SJSA1 (cell line): ENCODE measurements at places on chromosomes 2 and 18. TPM values are rescaled to one million over a fixed set of nuclear protein-coding genes. Genes with fewer than 3 reads are reported as not detected.

DNA sequence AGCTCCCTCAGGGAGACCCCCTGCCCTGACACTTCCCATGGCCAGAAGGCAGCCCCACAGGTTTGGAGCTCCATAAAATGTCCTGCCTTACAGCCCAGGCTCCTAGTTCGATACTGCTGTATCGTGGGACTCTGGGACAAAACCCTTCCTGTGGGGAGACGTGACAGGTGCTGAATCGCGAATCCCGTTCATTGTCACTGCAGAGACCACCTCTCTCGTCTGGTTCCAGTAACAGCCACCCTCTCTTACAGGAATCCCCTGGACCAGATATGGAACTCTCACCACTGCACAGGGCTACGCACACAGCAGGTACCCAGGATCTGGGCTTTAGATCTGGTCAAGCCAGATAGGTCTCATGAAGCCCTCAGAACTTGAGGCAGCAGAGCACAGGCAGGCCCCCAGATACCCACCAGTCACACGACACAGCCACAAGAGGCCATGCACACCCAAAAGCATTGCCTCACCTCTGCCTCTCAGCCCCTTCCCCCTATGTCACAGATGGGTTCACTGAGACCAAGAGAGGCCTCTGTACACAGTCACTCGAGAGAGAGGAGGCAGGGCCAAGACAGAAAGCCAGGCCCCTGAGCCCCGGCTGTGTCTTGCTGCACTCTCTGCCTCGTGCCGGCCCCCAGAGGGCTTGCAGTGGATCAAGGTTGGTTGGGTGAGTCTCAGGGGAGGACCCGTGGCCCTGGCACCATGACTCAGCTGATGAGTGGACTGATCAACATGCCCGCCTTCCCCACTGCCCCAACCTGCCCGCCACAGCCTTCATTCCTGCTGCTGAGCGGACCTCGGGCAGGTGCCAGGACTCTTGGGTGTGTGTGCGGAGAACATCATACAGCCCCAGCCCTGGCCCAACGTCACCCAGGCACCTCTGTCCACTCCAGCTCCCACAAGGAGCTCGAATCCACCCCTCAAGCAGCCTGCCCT is 7.6 kb downstream of the SDC1 start:
- H3K27me3 ChIP-seq: no peaks in the 10 kb centered on the region
- no peak overlapping the region for H3K4me3 ChIP-seq
- no peak overlapping the region for H3K27ac ChIP-seq
- peaks cover 24% of the 10 kb centered on the region for H3K4me1 ChIP-seq
- no peak for DNase-seq

- DNase-seq: no peak
- no peaks in the 10 kb centered on the region for H3K27me3 ChIP-seq
- no peak overlapping the region for H3K4me3 ChIP-seq
- H3K27ac ChIP-seq: no peak overlapping the region
- H3K4me1 ChIP-seq: no peaks in the 10 kb centered on the region
Measured at GRCh38 chr2:162041485-162041884, 32.5 kb downstream of the DPP4 start.

GRCh38 chr2:202821206-202822160 is 50.1 kb downstream of the ICA1L start:
- no peaks in the 10 kb centered on the region for H3K4me1 ChIP-seq
- no peak overlapping the region for H3K4me3 ChIP-seq
- H3K27me3 ChIP-seq: no peaks in the 10 kb centered on the region
- no peak for DNase-seq
- H3K27ac ChIP-seq: no peak overlapping the region

GRCh38 chr2:189530965-189531637 is 49.5 kb downstream of the SLC40A1 start:
- no peaks in the 10 kb centered on the region for H3K36me3 ChIP-seq
- H3K27ac ChIP-seq: no peak overlapping the region
- H3K4me1 ChIP-seq: no peaks in the 10 kb centered on the region
- no peak overlapping the region for H3K4me3 ChIP-seq

- no peak for DNase-seq
- H3K4me3 ChIP-seq: no peak overlapping the region
- no peaks in the 10 kb centered on the region for H3K4me1 ChIP-seq
- no peak overlapping the region for H3K27ac ChIP-seq
Measured at GRCh38 chr18:28455971-28456370, 279.0 kb upstream of the CDH2 start.

GRCh38 chr18:50398099-50398498 is 23.3 kb downstream of the SKA1 start:
- H3K36me3 ChIP-seq: peaks cover 6% of the 10 kb centered on the region
- no peak overlapping the region for H3K27ac ChIP-seq
- peaks cover 10% of the 10 kb centered on the region for H3K27me3 ChIP-seq
- H3K4me3 ChIP-seq: no peak overlapping the region

DNA sequence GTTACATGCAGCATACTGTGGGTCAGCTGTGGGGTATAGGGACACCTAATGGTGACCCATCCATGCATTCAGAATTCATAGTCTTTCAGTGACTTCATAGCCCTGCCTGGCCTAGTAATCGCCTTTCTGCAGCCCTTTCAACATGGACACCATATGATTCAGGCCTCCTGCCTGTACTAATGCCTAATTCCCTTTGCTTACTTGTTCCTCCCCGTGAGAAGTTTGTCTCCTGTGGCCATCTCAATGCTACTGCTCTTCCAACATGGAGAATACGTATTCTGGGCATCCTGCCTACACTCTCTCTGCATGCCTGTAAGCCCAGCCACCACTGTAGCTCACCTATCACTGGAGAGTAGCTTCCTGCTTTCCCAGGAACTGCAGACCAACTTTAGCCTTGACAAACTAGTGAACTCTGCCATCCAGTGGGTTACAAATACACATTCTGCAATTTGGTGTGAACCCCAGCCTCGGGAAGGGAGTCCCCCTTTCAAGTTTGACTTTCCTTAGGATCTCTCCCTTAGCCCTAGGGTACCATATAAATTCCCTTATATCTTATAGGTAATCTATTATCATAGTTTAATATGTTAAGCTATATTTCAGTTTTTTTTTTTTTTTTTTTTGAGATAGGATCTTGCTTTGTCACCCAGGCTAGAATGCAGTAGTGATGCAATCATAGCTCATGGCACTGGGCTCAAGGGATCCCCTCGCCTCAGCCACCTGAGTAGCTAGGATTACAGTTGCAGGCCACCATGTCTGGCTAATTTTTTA is 22.3 kb downstream of the M1AP start:
- H3K27ac ChIP-seq: no peak overlapping the region
- DNase-seq: no peak
- no peaks in the 10 kb centered on the region for H3K36me3 ChIP-seq
- no peaks in the 10 kb centered on the region for H3K4me1 ChIP-seq
- no peak overlapping the region for H3K4me3 ChIP-seq

GRCh38 chr18:49690312-49690711 is 123.0 kb downstream of the ACAA2 start:
- peak; percentile 80 for DNase-seq
- H3K27me3 ChIP-seq: no peaks in the 10 kb centered on the region
- H3K27ac ChIP-seq: peak overlapping the region; percentile 74

GRCh38 chr2:23200787-23201114 is 184.2 kb upstream of the KLHL29 start:
- H3K36me3 ChIP-seq: no peaks in the 10 kb centered on the region
- no peak for DNase-seq
- 0 out of 2 replicates have a peak, but pooled peaks cover 4% of the 10 kb centered on the region for H3K27me3 ChIP-seq
- no peak overlapping the region for H3K27ac ChIP-seq
- H3K4me1 ChIP-seq: no peaks in the 10 kb centered on the region

GRCh38 chr2:227456102-227456501 is 15.9 kb upstream of the AGFG1 start:
- peaks cover 11% of the 10 kb centered on the region for H3K4me1 ChIP-seq
- H3K4me3 ChIP-seq: no peak overlapping the region
- no peaks in the 10 kb centered on the region for H3K27me3 ChIP-seq
- H3K27ac ChIP-seq: no peak overlapping the region
- H3K36me3 ChIP-seq: no peaks in the 10 kb centered on the region
- no peak for DNase-seq

DNA sequence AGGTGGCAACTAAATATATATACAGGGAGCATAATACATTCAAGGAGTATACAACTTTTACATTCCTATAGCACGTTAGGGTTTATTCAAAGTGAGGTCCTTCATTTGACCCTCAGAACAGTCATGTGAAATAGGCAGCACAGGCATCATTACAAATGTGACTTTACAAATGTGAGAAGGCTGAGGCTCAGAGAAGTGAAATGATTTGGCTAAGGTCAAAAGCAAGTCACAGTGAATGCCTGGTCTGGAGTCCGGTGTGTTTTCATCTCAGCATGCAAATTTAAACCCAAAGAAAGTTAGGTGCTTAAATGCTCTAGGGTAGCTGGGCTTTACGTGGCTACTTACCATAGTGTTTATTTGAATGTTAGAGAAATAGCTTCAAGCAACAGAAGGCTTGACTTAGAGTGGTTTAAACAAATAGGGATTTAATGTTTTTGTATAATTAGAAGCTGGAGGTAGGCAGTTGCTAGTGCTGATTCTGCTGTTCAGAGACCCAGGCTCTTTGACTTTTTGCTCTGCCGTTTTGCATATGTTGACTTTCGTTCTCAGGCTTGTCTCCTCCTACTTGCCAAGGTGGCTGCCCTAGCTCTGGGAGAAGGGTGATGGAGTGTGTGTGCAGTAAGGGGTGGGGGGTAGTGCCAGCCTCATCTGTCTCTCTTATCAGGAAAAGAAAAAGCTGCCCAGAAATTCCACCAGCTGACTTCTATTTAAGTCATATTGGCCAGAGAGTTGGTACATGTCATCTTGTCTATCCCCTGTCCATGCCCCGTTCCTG is 89.2 kb downstream of the PLCL1 start:
- no peaks in the 10 kb centered on the region for H3K4me1 ChIP-seq
- no peaks in the 10 kb centered on the region for H3K27me3 ChIP-seq
- DNase-seq: no peak
- H3K27ac ChIP-seq: no peak overlapping the region
- no peaks in the 10 kb centered on the region for H3K36me3 ChIP-seq

DNA sequence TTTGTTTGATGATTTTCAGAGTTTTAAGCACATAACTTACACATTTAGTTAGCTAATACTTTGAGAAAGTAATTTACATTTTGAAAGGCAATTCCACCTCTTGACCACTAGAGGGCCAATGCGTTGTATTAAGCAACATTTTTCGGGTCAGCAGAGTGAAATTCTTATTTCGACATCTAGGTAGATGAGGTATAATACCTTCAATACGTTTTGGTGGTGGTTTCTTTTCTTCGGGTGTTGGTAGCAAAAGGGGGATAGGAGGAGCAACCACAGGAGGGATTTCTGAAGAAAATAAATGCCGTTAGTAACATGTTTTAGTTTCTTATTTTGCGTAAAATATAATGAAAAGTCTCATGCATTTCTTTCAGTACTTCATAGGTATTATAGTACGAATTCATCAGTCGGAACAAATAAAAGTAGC is 106.3 kb downstream of the TTN start:
- no peaks in the 10 kb centered on the region for H3K36me3 ChIP-seq
- no peak for DNase-seq
- peaks cover 4% of the 10 kb centered on the region; the same call in 1 of the 2 replicates for H3K27me3 ChIP-seq
- no peak overlapping the region for H3K4me3 ChIP-seq
- H3K27ac ChIP-seq: no peak overlapping the region

DNA sequence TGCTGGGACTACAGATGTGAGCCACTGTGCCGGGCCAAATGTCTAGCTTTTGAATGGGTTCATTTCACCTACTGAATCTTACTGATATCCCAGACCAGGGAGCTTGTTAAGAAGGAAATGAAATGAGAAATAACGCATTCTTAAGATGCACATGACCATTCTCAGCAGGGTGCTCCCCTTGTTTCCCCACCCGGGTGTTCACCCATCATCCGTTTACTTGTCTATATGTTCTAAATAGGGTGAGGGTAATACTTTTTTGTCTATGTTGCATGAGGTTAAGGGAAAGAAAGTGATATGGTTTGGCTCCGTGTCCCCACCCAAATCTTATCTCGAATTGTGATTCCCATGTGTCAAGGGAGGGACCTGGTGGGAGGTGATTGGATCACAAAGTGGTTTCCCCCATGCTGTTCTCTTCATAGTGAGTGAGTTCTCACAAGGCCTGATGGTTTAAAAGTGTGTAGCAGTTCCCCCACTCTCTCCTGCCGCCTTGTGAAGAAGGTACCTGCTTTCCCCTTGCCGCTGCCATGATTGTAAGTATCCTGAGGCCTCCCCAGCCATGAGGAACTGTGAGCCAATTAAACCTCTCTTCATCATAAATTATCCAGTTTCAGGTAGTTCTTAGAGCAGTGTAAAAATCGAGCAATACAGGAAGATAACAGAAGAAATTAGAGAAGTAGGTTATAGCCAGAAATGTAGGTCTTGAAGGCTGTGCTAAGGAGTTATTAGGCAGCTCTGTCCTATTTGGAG is 129.1 kb downstream of the DDX1 start:
- no peak for DNase-seq
- no peak overlapping the region for H3K4me3 ChIP-seq
- H3K27me3 ChIP-seq: no peaks in the 10 kb centered on the region
- no peaks in the 10 kb centered on the region for H3K4me1 ChIP-seq
- no peak overlapping the region for H3K27ac ChIP-seq
- no peaks in the 10 kb centered on the region for H3K36me3 ChIP-seq

GRCh38 chr18:7601936-7602335 is 34.8 kb downstream of the PTPRM start:
- no peaks in the 10 kb centered on the region for H3K27me3 ChIP-seq
- H3K4me1 ChIP-seq: peaks cover 56% of the 10 kb centered on the region

- H3K27me3 ChIP-seq: no peaks in the 10 kb centered on the region
- no peak overlapping the region for H3K27ac ChIP-seq
- no peaks in the 10 kb centered on the region for H3K4me1 ChIP-seq
- no peaks in the 10 kb centered on the region for H3K36me3 ChIP-seq
- no peak overlapping the region for H3K4me3 ChIP-seq
Measured at GRCh38 chr2:46241344-46241743, 55.9 kb upstream of the EPAS1 start.

GRCh38 chr18:22174341-22175145 is 5.2 kb downstream of the GATA6 start:
- H3K36me3 ChIP-seq: peaks cover 43% of the 10 kb centered on the region
- DNase-seq: no peak
- H3K4me1 ChIP-seq: peaks cover 8% of the 10 kb centered on the region
- no peak overlapping the region for H3K27ac ChIP-seq
- H3K27me3 ChIP-seq: no peaks in the 10 kb centered on the region

DNA sequence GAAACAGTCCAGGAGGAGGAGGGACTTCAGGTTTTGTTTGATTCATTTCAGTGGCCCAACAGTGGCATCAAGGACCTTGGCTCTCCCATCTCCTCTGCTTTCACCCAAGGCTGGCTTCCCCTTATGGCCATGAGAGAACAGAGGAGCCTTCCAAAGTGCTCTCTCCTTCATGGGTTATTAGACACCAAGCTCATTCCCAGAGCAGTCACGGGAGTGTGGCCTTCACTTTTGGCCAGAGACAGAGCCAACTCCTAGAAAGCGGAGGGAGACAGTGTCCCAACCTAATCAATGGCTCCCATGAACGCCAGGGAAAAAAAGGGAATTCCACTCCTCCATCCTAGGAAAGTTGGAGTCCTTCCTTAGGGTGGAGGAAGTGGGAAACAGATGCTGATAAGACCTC is 871 bp upstream of the DUSP28 start:
- H3K36me3 ChIP-seq: peaks cover 9% of the 10 kb centered on the region; the same call in 1 of the 2 replicates
- H3K4me1 ChIP-seq: peaks cover 23% of the 10 kb centered on the region
- no peaks in the 10 kb centered on the region for H3K27me3 ChIP-seq
- peak; percentile 25 for DNase-seq
- no peak overlapping the region for H3K27ac ChIP-seq

GRCh38 chr2:201642086-201642578 is 1.2 kb downstream of the TMEM237 start:
- DNase-seq: no peak
- H3K27ac ChIP-seq: peak overlapping the region; percentile 82
- no peaks in the 10 kb centered on the region for H3K27me3 ChIP-seq
- H3K4me1 ChIP-seq: peaks cover 9% of the 10 kb centered on the region
- peaks cover 17% of the 10 kb centered on the region for H3K36me3 ChIP-seq
- peak overlapping the region; percentile 76 for H3K4me3 ChIP-seq

The CPO gene
- total RNA-seq: not detected in 2 replicates

The G6PC2 gene
- total RNA-seq: not detected in 2 replicates

The PRSS56 gene
- total RNA-seq: not detected in 2 replicates

The PLEKHB2 gene
- 96.6 and 119 TPM in 2 replicates for total RNA-seq

The NBAS gene
- total RNA-seq: 19.1 and 33.4 TPM in 2 replicates

The COL4A3 gene
- total RNA-seq: not detected in 2 replicates

The SALL3 gene
- 0.03 TPM in 1 of 2 replicates, not detected in the other for total RNA-seq

The SLC4A5 gene
- total RNA-seq: 0.08 TPM in 1 of 2 replicates, not detected in the other

The ERMN gene
- total RNA-seq: not detected in 2 replicates
